ENCODE measurements at places on chromosomes 2 and 18.

GRCh38 chr18:52648201-52648600 is 308.2 kb downstream of the DCC start:
- DNase-seq = no peak

DNA sequence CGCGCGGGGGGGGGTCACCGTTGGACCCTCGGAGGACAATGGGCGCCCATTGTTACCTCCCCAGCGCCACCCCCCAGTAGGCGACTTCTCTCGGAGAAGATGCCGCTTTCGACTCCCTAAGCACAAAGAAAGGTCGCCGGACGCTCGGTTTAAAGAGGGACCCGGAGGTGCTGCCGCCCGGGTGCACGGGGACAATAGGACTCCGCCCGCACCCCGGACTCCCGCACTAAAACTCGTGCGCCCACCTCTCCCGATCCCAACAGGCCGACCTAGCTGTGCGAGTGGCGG is 318 bp upstream of the CDC42EP3 start:
- DNase-seq = no peak

- no peak for DNase-seq
These were observed 13.7 kb upstream of the TTC39C start for GRCh38 chr18:24000613-24001490.

DNA sequence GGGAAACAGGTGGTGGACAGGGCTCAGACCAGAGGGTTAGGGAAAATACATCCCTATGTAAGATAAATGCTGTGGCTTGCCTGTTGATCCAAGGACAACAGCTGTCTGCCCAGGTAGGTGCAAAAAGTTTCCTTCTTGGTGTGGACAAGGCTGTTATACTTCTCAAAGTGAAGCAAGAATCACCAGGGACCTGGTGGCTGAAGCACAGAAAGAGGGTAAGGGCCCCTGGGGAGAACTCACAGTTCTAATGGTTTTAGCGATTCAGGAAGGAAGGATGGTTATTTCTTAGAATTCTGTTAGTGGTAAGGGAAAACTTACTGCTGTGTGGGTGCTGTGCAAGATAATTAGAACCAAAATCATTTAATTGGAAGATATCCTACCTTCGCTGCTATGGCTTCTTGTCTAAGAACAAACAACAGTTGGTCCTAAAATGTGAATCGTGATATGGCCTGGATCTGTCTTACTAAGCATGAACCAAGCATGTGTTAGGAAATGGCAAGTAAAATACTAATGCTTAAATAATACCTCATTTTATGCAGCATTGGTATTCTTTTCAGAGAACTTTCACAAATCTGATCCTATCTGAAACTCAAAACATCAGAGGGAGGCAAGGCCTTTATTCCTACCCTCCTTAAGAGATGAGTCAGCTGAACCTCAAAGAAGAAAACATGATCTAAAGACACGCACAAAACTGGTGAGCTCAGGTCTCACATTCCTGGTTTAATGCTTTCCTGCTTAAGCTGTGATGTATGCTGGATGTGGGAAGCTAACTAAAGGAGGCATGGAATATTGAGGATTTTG is 159.2 kb upstream of the THUMPD2 start:
- peak; percentile 97 for DNase-seq

DNA sequence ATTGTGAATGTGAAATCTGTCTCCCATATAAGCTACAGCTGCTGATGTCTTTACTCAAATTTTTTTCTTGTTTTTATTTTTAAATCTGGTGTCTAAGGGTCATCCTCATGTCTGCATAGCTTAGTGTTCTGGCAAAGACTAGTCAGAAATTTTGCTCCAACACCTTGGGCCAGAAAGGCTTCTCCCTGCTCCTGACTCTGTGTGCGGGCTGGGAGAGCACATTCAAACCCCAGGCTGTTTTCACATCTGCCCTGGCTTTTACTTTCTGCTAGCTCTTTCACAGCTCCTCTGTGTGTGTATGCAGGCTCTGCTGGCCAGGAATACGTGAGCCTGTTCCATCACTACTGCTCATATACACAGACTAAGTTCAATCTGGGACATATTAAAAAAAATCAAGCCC is 102.9 kb upstream of the RIOK3 start:
- DNase-seq = no peak
